Diencephalon (tissue), 1 donor: ENCODE measurements at places on chromosomes 3 and 15. TPM values are rescaled to one million over a fixed set of nuclear protein-coding genes. Genes with fewer than 3 reads are reported as not detected.

The GPR156 gene
- total RNA-seq: 1.4 TPM

The SELENOK gene
- 87.9 TPM for total RNA-seq

The DUOX2 gene
- under 0.01 TPM for total RNA-seq

The PYGO1 gene
- total RNA-seq: 53.1 TPM

The FSD2 gene
- not detected for total RNA-seq

The SPTBN5 gene
- total RNA-seq: 0.92 TPM

The CCDC51 gene
- total RNA-seq: 10.1 TPM

The HHLA2 gene
- not detected for total RNA-seq

The DENND6A gene
- total RNA-seq: 38.3 TPM

The TMEM43 gene
- 33.4 TPM for total RNA-seq

The COL6A5 gene
- 0.69 TPM for total RNA-seq

The SGO1 gene
- 3.5 TPM for total RNA-seq

The PCOLCE2 gene
- 13.6 TPM for total RNA-seq

The TPRG1 gene
- total RNA-seq: 4.4 TPM

The ISLR gene
- total RNA-seq: 14.5 TPM

The SPG11 gene
- total RNA-seq: 82.8 TPM
